KBM-7 (cell line): ENCODE measurements at places on chromosomes 3 and 15.

GRCh38 chr3:110806924-110807323 lies 264.7 kb upstream of the NECTIN3 start:
- DNase-seq, result no peak

- DNase-seq, result no peak
Observed at GRCh38 chr15:47724346-47724745, 7.0 kb downstream of the SEMA6D start.

DNA sequence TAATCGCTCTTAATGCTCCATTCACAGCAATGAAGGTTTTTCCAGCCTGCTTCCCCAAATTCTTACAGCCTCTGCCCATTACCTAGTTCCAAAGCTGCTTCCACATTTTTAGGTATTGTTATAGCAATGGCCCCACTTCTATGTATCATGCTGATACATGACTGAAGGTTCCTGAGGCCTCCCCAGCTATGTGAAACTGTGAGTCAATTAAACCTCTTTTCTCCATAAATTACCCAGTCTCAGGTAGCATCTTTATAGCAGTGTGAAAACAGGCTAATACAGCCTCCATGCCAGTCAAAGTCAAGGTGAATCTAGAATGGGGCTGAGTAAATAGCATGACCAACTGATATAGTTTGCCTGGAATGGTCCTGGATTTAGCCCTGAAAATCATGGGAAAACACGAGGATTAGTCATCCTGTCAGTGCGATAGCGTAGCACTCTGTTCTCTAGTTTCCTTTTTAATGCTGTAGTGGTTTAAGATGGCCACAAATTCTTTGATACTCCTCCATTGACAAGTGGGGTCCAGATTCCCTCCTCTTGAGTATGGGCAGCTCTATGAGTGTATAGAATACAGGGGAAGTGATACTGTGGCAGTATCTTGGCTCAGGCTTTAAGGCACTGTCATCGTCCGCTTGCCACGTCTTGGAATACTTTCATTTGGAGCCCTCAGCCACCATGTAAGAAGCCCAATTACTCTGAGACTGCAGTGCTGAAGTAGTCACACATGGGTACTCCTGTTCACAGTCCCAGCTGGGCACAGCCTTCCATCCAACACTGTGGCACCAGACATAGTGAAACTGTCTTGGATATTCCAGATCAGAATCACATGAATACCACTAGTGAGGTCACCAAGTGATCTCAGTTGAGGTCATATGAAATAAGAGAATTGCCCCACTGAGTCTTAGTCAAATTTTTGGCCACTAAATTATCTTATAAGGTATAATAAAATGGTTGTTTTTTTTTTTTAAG lies 94.0 kb upstream of the PLCL2 start:
- DNase-seq, result no peak

DNA sequence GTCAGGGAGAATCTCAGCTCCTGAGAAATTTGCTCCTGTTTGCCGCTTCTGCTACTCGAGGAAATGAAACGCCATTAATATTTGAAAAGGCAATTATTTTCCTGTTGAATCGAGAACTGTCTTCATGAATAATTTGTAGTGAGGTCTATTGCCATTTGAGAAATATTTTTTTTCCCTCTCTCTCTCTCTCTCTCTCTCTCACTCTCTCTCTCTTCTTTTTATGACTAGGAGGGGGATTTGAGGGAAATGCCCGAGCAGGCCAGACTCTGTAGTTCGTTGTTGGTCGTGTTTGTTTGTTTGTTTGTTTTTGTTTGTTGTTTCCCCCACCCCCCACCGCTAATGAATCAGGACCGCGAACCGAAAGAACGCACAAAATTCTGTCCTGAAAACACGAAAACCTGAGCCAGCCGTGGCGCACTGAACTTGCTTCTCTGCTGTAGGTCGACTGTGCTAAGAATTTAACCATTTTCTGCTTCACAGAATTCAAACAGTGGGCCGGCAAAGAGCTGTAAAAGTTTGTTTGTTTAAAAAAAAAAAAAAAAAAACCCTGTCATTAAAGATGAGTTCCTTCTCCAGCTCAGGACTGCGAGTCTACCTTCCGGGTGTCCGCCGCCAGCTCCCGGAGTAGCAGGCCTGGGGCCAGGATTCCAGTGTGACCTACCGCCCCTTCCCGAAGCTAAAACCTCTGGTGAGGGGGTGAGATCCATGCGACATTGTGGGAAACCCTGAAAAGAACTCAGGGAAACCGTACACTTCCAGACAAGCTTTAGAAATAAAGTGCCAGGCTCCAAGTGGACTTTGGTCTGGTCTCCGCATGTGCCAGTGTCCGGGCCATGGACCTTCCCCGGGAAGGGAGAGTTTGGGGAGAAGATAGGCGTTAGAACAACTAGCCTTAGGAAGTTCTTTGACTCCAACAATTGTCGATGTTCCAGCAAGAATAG lies 12.1 kb downstream of the ZIC4 start:
- no peak for DNase-seq

DNA sequence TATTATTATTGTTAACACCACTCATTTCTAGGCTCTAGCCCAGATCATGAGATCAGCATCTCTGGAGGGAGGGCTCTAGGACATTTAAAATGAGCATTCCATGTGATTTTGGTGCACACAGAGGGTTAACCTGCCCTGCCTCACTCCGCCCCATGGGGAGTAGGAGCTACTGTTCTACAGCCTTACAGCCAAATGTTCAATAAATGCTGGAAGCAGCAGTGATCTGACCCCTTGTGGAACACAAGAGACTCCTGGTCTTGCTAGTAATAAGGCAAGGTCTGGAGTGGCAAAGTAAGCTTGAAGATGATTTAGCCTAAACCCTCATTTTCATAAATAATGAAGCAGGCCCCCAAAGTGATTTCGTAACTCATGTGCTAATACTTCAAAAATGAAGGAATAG lies 166.4 kb upstream of the EOMES start:
- no peak for DNase-seq

GRCh38 chr3:186959029-186959624 lies 28.8 kb downstream of the ST6GAL1 start:
- no peak for DNase-seq

GRCh38 chr3:43534675-43535074 lies 87.1 kb downstream of the ANO10 start:
- no peak for DNase-seq
